ENCODE measurements at places on chromosomes 2 and 18. TPM values are rescaled to one million over a fixed set of nuclear protein-coding genes. Genes with fewer than 3 reads are reported as not detected.

Gene UGT1A6
- total RNA-seq: 6.3 TPM

Gene IL1RN
- total RNA-seq: 32.4 TPM

Gene MTA3
- 39.2 TPM for total RNA-seq

Gene BUB1
- 2.0 TPM for total RNA-seq

- DNase-seq: no peak
These were observed 42.7 kb downstream of the EPHA4 start for GRCh38 chr2:221529177-221529942.

DNA sequence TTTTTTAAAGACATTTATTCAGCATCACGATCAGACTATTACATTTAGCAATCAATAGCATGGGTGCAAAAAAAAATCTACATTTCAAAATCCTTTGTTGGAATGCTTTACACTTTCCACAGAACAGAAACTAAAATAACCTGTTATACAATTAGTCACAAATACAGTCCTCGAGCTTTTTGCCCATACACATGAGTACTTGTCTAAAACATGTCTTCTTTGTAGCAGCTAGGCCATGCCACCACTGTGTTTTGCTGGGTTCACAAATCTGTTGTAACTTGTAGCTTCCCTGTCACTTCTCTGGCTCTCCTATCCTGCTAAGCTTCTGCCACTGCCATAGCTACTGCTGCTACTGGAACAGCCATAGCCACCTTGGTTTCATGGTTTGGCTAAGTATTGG, 24.4 kb upstream of the ADAM23 start:
- no peak for DNase-seq

Gene TUBA4A
- 40.6 TPM for total RNA-seq

Gene SERPINB5
- 0.14 TPM for total RNA-seq

DNA sequence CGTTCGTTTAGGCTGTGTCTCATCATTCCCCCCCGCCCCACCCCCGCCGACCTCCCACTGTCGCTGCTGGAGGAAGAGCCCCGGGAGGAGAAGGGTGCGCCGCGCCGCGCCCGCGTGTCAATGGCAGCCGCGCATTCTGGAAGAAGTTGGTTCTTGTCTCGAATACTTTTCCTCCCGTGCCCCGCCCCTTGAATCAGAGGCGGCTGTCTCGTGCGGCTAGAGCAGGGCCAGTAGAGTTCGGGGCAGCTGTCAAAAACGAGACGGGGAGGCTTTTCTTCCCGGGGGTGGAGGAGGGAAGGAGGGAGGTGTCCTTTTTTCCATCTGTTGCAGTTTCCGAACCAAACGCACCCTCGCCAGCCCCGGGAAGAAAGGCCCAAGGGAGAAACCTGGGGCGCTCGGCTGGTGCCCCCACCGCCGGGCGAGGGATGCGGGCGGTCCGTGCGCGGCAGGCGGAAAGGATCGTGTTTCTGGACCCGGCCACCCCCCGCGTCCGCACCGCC, 410 bp upstream of the TGIF1 start:
- no peak for DNase-seq

DNA sequence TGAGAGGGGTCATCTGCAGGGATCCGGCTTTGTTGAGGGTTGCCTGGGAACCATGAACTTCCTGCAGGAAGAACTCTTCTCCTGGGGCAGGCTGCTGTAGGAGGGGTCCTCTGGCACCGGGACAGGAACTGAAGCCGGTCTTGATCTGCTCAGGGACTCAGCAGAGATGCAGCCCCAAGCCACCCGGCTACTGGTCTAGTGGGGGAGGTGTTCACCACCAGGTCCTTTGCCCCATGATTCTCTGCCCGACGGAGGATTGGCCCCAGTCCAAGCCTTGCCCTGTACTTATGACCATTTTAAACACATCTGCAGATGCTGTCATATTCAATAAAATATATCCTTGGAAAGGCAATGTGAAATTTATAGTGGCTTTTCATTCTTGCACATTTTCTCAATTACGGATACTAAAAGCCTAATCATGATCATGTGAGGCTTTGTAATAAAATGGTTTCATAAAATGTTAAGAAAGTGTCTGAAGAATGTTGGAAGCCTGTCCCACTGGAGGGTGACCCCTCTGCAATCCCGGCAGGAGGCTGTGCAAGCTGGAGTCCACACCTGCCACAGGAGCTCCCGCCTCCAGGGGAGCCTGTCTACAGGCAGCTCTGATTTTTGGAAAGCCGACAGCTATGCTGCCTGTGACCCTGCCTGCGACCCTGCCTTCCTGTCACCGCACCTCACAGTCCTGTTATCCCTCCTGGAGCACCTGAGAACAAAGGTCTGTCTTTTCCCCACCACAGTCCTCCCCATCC, 98.8 kb upstream of the TAF1B start:
- DNase-seq: no peak

DNA sequence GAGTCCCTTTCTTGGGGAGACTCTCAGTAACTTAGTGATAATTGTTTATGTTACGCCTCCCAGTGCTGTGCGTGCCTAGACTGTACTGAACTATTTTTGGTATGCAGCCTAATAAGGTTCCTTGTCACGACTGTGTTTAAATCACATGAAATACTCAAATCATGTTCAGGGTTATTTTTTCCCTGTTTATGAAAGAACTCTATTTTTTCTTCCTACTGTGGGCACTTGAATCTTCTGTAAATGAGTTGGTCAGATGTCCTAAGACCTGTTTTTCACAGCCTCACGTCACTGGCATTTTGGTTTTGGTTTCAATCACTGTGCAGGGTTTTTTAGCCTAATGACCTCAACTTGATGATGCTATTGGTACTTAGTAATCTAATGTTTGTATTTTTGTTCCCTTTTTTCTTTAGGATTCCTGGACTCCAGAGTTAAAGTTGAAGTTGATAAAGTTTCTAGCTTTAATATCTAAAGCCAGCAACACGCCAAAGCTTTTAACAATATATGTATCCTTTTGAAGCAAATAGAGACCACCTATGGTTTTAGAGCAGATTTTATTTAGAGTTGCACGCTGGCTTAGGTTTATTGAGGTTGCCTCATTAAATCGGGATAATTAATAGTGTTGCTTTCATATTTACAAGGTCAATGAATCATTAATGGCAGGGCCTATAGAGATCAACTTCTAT, 24.0 kb downstream of the ARMC9 start:
- no peak for DNase-seq

Gene CYRIA
- 7.0 TPM for total RNA-seq

DNA sequence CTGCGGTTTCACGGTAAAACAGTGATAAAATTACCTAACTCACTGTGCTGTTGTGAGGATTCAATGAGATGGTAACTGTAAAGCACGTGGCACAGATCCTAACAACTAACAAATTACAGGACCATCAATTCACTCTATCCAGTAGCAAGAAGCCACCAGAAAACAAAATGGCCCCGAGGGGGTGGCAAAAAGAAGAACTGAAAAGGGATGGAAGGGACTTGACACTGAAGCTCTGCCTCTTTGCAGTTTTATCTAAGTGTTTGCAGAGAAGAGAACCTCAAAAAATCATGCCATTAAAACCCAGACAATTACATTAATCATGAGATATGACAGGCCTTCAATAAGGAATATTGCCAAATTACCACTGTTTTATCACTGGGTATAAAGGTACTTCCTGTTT, 46.7 kb downstream of the IRS1 start:
- DNase-seq: no peak

DNA sequence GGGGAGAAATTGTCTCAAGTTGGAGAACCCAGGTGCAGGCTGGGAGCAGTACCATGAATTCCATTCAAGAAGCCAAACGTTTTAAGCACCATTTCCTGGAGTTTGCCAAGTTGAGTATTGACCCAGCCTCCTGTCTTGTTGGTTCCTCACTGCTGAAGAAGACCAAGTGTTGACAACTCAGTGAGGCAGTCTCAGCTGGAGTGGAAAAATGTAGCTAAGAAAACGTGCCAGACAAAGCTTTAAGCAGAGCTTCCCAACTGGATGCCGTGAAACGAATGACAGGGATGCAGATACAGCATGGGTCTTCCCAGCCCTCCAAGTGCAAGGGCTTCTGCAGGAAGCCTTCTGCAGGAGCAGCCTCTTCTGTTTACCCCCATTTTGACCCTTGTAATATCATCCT, 778 bp upstream of the INPP1 start:
- DNase-seq: no peak

DNA sequence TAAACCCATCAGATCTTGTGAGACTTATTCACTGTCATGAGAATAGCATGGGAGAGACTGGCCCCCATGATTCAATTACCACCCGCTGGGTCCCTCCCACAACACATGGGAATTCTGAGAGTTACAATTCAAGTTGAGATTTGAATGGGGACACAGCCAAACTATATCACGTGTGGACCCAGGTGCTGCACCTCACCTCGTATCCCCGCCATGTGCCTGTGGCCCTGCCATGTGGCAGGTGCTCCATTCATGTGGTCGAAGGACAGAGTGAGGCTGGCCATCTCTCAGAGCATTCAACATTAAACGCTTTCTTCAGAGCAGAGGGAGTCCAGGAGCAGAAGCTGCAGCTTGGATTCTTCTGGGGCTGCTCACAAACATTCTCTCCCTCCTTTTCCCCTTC, 32.3 kb downstream of the MROH2A start:
- no peak for DNase-seq

Gene PROKR1
- not detected for total RNA-seq

GRCh38 chr2:173854840-173855239, 110.3 kb downstream of the SP3 start:
- DNase-seq: no peak

Gene EGR4
- not detected for total RNA-seq

Gene FNDC4
- 13.4 TPM for total RNA-seq

DNA sequence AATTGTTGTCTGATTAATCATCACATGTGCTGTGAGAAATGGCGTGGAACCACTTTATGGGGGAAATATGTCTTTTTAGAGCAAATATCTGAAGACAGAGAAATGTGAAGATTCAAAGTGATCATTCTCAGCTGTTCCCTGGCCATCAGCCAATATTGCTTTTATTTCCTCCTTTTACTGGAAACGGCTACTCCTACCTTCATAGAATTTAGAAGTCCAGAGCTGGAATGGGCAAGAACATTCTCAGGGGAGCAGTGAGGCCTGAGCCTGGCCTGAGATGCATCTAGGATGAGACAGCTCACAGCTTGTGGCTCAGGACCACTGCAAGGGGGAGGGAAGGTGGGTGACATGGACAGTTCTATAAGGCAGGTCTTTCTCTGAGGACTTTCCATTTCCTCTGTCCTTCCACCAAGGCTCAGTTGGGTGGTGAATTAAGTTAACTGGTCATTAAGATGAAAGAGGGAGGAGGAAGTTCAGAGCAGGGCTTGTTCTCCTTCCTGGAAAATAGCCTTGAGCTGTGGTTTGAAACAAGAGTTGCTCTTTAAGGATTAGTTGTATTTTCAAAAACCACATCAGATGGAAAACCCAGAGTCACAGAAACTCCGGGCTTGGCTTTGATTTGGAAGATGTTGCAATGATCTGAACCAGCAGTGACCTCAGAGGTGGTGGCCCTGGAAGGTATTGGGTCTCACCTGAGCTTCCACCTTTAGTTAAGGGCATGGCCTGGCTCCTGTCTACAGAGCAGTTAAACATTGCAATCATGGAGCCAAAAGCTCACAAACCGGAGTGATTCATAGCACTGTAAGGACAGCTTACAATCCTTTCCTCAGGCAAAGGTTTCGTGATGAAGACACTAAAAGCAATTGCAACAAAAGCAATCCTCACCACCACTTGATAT, 144.3 kb downstream of the VAPA start:
- DNase-seq: no peak

DNA sequence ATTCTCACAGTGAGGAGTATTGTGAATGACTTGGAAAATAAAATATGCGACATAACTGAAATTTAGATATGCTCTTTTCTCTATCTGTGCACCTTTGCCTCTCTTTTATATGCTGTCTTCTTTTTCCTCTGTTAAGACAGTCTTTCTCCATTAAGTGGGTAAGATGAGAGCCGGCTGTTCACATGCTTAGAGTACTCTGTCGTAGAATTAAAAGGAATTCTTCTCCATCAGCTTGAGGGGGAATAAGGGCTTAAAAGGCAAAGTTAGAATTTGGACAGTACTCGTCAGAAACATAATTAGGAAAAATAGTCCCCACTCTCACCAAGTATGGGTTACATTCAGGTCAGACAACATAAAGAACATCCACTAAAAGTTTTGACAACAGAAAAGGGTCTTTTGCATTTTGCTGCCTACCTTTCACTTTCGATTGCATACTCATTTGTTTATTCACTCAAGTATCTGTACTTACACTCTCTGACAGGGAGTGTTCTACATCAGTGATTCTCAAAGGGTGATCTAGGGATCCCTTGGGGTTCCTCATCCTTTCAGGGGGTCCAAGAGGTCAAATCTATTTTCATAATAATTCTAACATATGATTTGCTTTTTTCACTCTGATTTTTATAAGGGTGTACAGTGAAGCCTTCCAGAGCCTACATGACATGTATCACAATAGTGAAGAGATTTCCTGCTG, 48.0 kb downstream of the ARHGAP15 start:
- DNase-seq: no peak

DNA sequence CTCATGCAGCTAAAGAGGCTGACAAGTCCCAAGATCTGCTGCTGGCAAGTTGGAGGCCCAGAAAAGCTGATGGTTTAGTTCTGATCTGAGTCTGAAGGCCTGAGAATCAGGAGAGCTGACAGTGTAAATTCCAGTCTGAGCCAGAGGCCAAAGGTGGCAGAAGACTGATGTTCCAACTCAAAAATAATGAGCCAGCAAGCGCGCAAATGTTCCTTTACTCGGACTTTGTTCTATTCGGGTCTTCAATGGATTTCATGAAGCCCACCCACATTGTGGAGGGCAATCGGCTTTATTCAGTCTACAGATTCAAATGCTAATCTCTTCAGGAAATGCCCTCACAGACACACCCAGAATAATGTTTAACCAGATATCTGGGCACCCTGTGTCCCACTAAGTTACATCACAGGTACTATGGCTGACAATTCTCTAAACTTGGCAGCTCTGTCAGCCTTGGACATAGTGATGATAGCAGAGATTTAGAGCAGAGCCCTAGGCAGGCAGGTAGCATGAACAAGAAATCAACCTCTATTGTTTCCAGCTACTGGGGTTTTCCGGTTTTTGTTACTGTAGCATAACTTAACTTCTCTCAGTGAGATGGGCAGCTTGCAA, 318.5 kb downstream of the HRH4 start:
- peak; percentile 55 for DNase-seq

DNA sequence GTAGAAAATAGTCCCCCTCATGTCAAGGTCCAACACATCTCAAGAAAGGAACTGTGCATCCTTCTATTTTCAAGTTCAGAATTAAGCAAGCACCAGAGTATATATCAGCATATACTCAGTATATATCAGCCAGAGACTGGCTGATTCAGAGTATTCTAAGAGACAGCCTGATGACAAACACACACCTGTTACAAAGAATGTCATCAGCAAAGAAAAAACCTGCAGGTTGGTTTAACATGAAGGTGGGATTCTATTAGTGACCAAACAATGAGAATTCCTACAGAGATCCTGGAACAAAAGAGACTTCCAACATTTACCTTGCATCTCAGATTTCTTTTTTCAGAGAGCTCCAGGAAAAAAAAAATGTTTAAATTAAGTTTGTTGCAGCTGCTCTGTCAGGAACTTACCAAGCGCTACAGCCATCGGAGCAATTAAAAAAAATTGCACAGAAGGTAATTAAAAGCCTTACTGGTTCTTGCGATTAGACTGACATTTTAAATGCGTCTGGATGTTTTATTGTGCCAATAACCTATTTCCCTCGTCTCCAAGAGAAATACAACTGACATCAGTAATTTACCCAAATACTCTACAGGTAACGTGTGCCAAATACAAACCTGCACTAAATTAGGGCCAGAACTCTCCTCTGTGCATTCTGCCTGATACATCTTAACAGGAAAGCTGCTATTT, 218.1 kb downstream of the HNMT start:
- no peak for DNase-seq

Data from mucosa of gallbladder (tissue), 1 donor.